HCT116 (cell line): ENCODE measurements at places on chromosomes 5 and 9. TPM values are rescaled to one million over a fixed set of nuclear protein-coding genes. Genes with fewer than 3 reads are reported as not detected.

DNA sequence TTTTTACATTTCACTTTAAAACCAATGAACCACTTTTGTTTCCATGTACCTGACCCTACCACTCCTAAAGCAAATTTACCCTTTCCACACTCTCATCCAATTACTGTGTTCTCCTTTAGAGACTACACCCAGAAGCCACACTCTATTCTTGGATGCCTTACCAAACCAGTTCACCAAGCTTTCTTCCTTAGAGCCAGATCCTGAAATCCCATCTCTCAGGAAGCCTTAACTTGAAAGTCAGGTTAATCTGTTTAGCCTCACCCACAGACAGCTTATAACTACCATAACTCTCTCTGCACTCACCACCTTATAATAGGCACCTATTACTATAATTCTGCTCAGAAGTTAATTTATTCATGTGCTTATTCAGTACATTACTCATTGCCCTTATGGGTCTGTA lies 4.3 kb downstream of the CSNK1A1 start:
- H3K27me3 ChIP-seq = no peaks in the 10 kb centered on the region
- H3K4me3 ChIP-seq = no peak overlapping the region
- no peak for DNase-seq
- H3K27ac ChIP-seq = no peak overlapping the region
- peaks cover 49% of the 10 kb centered on the region for H3K36me3 ChIP-seq

- H3K27ac ChIP-seq = no peak overlapping the region
- H3K27me3 ChIP-seq = no peaks in the 10 kb centered on the region
- no peaks in the 10 kb centered on the region for H3K4me1 ChIP-seq
- no peak overlapping the region for H3K4me3 ChIP-seq
Observed at GRCh38 chr9:133945977-133946753, 46.0 kb downstream of the VAV2 start.

DNA sequence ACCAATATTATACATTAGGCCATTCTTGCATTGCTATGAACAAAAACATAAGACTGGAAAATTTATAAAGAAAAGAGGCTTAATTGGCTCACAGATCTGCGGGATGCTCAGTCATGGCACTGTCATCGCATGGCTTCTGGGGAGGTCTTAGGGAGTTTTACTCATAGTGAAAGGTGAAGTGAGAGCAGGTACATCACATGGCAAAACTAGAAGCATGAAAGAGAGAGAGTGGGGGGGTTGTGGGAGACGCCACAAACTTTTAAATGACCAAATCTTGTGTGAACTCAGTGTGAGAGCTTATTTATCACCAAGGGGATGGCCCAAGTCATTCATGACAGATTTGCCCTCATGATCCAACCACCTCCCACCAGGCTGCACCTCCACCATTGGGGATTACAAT lies 398.3 kb upstream of the EDIL3 start:
- H3K27ac ChIP-seq = no peak overlapping the region
- no peaks in the 10 kb centered on the region for H3K4me1 ChIP-seq
- H3K4me3 ChIP-seq = no peak overlapping the region

DNA sequence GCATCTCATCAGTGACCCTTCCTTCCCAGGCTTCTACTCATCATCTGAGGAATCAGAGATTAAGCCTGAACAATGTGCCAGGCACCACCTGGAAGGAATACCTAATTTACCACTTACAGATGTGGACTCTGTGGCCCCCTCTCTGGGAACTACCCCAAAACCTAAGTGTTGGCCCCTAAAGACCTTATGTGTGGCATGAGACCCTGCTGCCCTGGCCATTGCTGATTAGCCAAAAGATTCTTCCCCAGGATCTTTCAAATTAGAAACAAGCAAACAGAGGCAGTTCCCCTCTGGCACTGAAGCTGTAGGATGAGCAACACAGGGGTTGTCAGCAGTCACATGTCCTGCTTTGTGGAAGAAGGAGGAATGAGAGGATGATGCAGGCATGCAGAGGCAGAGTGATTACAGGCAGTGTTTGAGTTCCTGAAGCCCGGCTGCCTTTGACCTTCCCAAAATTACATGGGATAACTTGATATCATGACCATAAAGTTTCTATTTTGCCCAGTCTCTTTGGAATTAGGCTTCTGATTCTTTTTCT lies 10.6 kb downstream of the SPINK4 start:
- peaks cover 23% of the 10 kb centered on the region for H3K36me3 ChIP-seq
- H3K27me3 ChIP-seq = no peaks in the 10 kb centered on the region
- DNase-seq = no peak
- H3K27ac ChIP-seq = no peak overlapping the region
- H3K4me1 ChIP-seq = no peaks in the 10 kb centered on the region

- H3K27me3 ChIP-seq = no peaks in the 10 kb centered on the region
- DNase-seq = no peak
- H3K36me3 ChIP-seq = no peaks in the 10 kb centered on the region
Observed at GRCh38 chr5:40361378-40361777, 318.3 kb upstream of the PTGER4 start.

- no peak overlapping the region for H3K4me3 ChIP-seq
- H3K27ac ChIP-seq = no peak overlapping the region
- H3K27me3 ChIP-seq = no peaks in the 10 kb centered on the region
Observed at GRCh38 chr5:54742417-54742891, 224.9 kb downstream of the SNX18 start.

- H3K27me3 ChIP-seq = no peaks in the 10 kb centered on the region
- no peak for DNase-seq
- no peak overlapping the region for H3K4me3 ChIP-seq
- H3K27ac ChIP-seq = no peak overlapping the region
- H3K36me3 ChIP-seq = no peaks in the 10 kb centered on the region
Observed at GRCh38 chr5:50576686-50577256, 89.7 kb upstream of the PARP8 start.

DNA sequence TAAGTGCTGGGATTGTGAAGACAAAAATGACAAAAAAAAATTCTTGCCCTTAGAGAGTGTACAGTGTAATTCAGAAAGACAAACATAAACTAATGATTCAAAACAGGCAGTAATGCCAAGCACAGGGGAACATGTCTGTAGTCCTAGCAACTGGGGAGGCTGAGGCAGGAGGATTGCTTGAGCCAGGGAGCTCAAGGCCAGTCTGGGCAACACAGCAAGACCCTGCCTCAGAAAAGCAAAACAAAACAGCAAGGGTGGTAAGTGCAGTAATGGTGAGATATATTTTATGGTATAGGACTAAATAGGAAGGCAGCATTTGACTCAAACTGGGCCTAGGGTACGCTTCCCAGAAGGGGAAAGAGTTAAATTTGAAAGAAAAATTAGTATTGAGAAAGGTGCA lies 18.9 kb downstream of the FREM1 start:
- H3K27me3 ChIP-seq = peaks cover 27% of the 10 kb centered on the region
- no peak for DNase-seq
- H3K36me3 ChIP-seq = no peaks in the 10 kb centered on the region
- no peak overlapping the region for H3K27ac ChIP-seq
- no peak overlapping the region for H3K4me3 ChIP-seq
- H3K4me1 ChIP-seq = no peaks in the 10 kb centered on the region

DNA sequence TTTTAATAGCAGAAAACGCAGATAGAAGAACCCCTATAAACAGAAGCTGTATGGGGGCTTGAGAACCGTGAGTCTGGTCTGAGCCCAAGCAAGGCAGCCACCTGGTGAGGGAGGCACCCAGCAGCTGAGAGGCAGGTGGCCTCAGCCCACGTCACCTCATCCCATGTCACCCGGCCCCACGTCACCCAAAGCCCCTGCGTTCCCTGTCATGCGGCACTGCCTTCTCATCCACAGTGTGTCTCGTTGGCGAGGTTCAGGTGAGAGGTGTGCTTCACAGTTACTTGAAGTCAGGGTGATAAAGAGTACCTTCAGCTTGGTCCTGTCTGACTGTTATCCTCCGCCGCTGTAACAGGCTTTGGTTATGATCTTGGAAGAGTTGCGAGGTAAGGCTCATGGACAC lies 80.6 kb upstream of the IRX4 start:
- H3K27ac ChIP-seq = no peak overlapping the region
- DNase-seq = no peak
- no peaks in the 10 kb centered on the region for H3K36me3 ChIP-seq
- peaks cover 35% of the 10 kb centered on the region for H3K27me3 ChIP-seq
- H3K4me1 ChIP-seq = no peaks in the 10 kb centered on the region

GRCh38 chr5:112971276-112971675 lies 5.3 kb upstream of the DCP2 start:
- H3K4me3 ChIP-seq = no peak overlapping the region
- no peaks in the 10 kb centered on the region for H3K27me3 ChIP-seq
- no peak for DNase-seq
- H3K36me3 ChIP-seq = no peaks in the 10 kb centered on the region
- H3K27ac ChIP-seq = no peak overlapping the region

DNA sequence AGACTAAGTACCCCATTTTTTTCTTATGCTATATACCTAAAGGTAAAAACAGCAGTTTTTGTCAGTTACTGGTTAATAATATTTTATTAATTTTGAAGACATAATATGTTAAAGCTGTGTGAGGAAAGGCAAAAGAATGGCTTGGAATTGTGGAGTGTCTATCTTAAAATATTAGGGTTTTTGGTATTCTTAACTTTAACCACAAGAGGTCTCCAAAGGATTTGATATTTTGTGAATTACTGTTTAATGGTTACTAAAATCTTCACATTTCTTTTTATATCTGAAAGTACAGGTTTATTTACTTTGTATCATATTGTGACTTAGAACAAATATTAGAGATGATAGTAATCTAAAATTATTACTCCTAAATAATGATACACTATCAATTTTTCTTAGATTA lies 32.0 kb upstream of the DHFR start:
- no peaks in the 10 kb centered on the region for H3K4me1 ChIP-seq
- no peak overlapping the region for H3K27ac ChIP-seq
- no peaks in the 10 kb centered on the region for H3K27me3 ChIP-seq
- no peaks in the 10 kb centered on the region for H3K36me3 ChIP-seq

DNA sequence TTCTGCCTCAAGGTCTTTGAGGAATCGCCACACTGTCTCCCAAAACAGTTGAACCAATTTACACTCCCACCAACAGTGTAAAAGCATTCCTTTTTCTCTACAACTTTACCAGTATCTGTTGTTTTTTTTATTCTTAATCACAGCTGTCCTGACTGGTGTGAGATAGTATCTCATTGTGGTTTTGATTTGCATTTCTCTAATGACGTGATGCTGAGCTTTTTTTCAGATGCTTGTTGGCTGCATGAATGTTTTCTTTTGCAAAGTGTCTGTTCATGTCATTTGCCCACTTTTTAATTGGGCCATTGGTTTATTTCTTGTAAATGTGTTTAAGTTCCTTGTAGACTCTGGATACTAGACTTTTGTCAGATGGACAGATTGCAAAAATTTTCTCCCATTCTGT lies 400.0 kb downstream of the DEPDC1B start:
- DNase-seq = no peak
- no peaks in the 10 kb centered on the region for H3K36me3 ChIP-seq

- H3K27me3 ChIP-seq = peaks cover 14% of the 10 kb centered on the region; the same call in 1 of the 2 replicates
- H3K4me1 ChIP-seq = no peaks in the 10 kb centered on the region; the same call in 1 of the 2 replicates
- H3K27ac ChIP-seq = no peak overlapping the region
- DNase-seq = no peak
- no peaks in the 10 kb centered on the region for H3K36me3 ChIP-seq
Observed at GRCh38 chr5:174315471-174315870, 270.0 kb downstream of the NSG2 start.

GRCh38 chr5:34490506-34491250 lies 165.4 kb upstream of the RAI14 start:
- no peaks in the 10 kb centered on the region for H3K4me1 ChIP-seq
- H3K27me3 ChIP-seq = no peaks in the 10 kb centered on the region
- no peak overlapping the region for H3K27ac ChIP-seq
- no peak for DNase-seq

- no peak overlapping the region for H3K27ac ChIP-seq
- no peak for DNase-seq
- no peak overlapping the region for H3K4me3 ChIP-seq
- H3K4me1 ChIP-seq = no peaks in the 10 kb centered on the region
- H3K36me3 ChIP-seq = no peaks in the 10 kb centered on the region
Observed at GRCh38 chr5:108148715-108149139, 233.2 kb downstream of the FBXL17 start.

GRCh38 chr5:121408778-121409177 lies 442.9 kb upstream of the FTMT start:
- no peak overlapping the region for H3K27ac ChIP-seq
- DNase-seq = no peak
- H3K4me1 ChIP-seq = no peaks in the 10 kb centered on the region
- no peak overlapping the region for H3K4me3 ChIP-seq
- no peaks in the 10 kb centered on the region for H3K27me3 ChIP-seq

GRCh38 chr5:143101725-143102386 lies 301.6 kb downstream of the NR3C1 start:
- no peaks in the 10 kb centered on the region for H3K36me3 ChIP-seq
- DNase-seq = no peak
- H3K4me3 ChIP-seq = no peak overlapping the region
- no peaks in the 10 kb centered on the region for H3K27me3 ChIP-seq
- no peak overlapping the region for H3K27ac ChIP-seq

DNA sequence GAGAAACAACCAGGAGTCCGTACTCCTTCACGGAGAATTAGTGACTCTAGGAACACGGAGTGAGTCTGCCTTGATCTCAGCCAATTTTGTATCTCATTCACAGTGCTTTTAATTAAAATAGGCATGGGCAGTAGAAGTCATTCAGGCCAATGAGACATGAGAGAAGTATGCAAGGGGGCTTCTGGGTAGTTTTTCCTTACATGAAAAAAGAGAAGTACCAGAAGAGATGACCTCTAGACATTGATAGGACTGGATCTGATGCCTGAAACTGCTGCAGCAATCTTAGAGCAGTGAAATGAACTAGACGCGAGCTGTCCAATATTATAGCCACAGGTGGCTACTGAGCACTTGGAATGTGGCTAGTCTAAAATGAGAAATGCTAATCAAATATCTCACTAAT lies 187.7 kb upstream of the TLE4 start:
- no peaks in the 10 kb centered on the region for H3K36me3 ChIP-seq
- no peak overlapping the region for H3K4me3 ChIP-seq

GRCh38 chr5:127536687-127537086 lies 19.2 kb downstream of the PRRC1 start:
- no peaks in the 10 kb centered on the region for H3K27me3 ChIP-seq
- H3K4me1 ChIP-seq = no peaks in the 10 kb centered on the region
- no peak overlapping the region for H3K27ac ChIP-seq
- no peak overlapping the region for H3K4me3 ChIP-seq

- peak overlapping the region; percentile 96 for H3K27ac ChIP-seq
- DNase-seq = no peak
- H3K4me1 ChIP-seq = peaks cover 19% of the 10 kb centered on the region
Observed at GRCh38 chr9:124870723-124871122, 8.8 kb downstream of the ARPC5L start.

GRCh38 chr9:7139886-7140285 lies 382.1 kb downstream of the KDM4C start:
- no peaks in the 10 kb centered on the region for H3K4me1 ChIP-seq
- H3K27me3 ChIP-seq = no peaks in the 10 kb centered on the region
- no peak for DNase-seq
- H3K27ac ChIP-seq = no peak overlapping the region
- H3K36me3 ChIP-seq = no peaks in the 10 kb centered on the region

Gene ANKRD31
- 0.30 TPM for total RNA-seq

Gene SUSD1
- total RNA-seq = 7.9 TPM

Gene FBXW2
- total RNA-seq = 59.6 TPM

Gene CBY3
- total RNA-seq = not detected

Gene C1QTNF2
- total RNA-seq = 0.15 TPM

Gene HAVCR1
- total RNA-seq = not detected

Gene FKTN
- 17.3 TPM for total RNA-seq

Gene PFN3
- not detected for total RNA-seq

Gene KCNT1
- total RNA-seq = 0.17 TPM

Gene AQP3
- 5.5 TPM for total RNA-seq

Gene SPINK13
- not detected for total RNA-seq

Gene LAMC3
- total RNA-seq = 7.7 TPM

Gene HTR4
- total RNA-seq = not detected
